SK-N-DZ (cell line): ENCODE measurements at places on chromosomes 4 and X.

- no peak for DNase-seq
Observed at GRCh38 chr4:16931339-16932305, 33.2 kb upstream of the LDB2 start.

GRCh38 chr4:1033840-1034551, 22.6 kb downstream of the FGFRL1 start:
- no peak for DNase-seq

DNA sequence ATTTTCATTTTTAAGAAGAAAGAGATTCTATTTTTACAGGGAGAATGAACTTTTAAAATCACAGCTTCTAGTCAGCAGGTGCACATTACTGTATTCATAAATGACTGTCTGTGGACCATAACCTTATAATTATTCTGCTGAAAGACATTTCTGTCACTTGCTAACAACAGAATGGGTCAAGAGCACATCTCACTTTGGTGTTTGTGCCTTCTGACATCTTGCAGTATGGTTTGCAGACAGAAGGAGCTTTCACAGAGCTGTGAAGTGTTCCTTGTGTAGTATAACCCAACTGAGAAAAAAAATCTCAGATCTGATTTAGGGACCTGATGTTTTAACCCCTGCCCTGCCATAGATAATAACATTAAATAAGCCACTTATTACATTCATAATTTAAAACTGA, 131.4 kb upstream of the CTSO start:
- no peak for DNase-seq

- peak; percentile 52 for DNase-seq
Observed at GRCh38 chr4:180449395-180449956, 1793.7 kb upstream of the TENM3 start.

DNA sequence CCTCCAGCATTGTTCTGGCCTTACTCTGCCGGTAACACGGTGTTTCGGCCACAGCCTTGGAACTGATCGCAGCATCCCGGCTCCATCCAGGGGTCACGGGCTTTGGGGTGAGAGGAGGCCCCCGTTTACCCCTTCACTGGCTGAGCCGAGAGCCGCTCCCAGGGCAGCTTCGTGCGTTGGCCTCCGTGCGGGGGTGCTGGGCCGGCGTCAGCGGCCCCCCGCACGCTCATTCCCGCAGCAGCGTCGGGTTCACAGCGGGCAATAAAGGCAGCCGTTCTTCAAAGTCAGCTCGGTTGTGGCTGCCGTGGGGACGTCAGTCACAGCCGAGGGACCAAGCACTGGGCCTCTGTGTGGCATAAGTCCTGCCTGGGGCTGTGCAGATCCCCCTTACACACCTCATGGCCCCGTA, 25.3 kb upstream of the PLCXD1 start:
- DNase-seq = no peak

GRCh38 chrX:40040686-40041461, 56.9 kb downstream of the BCOR start:
- DNase-seq = no peak
